ENCODE measurements at places on chromosomes 11 and 22.

DNA sequence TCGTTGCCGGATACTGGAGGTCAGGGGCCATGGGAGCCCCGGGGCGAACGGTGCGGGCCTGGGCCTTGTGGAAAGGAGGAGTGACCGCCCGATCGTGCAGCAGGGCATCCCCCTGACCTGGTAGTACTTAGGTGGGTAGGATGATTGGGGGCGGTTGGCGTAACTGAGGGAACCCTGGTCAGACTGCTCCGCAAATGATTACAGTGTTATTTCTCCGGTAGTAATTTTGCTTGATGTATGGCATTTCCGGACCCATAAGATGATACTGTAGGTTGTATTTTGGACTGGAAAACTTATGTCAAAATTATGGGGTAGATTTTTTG is 762 bp downstream of the MTMR3 start:
- no peak for DNase-seq

- DNase-seq = no peak
Measured at GRCh38 chr11:93267383-93267782, 63.2 kb upstream of the DEUP1 start.

DNA sequence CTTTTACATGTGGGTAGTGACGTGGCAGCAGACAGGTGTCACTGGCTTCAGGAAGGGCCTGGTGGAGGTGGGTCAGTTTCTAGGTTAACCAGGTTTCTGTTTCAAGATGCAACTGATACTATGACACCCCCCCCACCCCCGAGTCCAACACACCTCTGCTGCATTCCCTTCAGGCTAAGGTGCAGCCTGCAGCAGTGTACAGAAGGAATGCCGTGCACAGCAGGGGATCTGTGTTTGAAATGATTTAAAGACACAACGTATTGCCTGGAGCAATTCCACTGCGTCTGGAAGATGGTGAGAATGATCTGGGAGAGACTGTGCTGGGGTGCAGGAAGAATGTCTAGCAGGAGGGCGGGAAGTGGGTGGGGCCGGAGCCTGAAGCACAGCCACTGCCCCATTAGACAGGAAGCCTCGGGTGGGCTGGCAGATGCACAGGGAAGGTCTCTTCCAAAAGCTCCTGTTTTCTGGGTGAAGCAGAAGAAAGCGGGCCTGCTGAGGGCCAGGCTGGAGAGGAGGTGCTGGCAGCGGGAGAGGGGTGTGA is 11.9 kb upstream of the TESMIN start:
- DNase-seq = no peak

DNA sequence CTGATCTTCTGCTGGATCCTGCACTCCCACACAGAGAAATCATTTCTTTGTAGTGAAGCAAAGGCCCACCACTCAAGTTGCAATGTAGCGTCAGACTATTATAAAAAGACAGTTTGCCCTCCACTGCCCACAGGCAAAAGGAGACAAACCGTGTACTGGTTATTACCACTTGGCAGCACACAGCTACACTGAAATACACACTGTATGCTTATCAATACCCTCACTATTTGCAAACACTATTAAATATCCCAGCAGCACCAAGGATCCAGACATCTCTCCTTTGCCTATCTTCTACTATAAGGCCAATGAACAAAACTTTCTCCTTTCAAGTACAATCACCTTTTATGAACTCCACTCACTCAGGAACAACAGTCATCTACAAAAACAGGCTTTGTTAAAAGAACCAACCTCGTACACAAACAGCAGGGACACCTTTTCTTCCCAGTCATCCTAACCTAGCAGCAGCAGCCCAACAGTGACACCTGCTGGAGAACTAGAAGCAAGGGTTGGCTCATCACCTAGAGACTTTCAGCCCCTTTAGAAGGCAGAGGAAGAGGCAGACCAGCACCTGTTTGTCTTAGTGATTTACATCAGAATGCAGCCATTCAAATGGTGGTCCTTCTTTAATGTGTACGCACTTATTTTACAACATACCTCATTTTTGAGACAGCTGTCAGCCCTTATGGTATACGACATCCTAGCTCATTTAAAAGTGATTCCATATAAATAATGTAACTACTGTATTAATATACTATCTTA is 56.1 kb downstream of the AMBRA1 start:
- no peak for DNase-seq

DNA sequence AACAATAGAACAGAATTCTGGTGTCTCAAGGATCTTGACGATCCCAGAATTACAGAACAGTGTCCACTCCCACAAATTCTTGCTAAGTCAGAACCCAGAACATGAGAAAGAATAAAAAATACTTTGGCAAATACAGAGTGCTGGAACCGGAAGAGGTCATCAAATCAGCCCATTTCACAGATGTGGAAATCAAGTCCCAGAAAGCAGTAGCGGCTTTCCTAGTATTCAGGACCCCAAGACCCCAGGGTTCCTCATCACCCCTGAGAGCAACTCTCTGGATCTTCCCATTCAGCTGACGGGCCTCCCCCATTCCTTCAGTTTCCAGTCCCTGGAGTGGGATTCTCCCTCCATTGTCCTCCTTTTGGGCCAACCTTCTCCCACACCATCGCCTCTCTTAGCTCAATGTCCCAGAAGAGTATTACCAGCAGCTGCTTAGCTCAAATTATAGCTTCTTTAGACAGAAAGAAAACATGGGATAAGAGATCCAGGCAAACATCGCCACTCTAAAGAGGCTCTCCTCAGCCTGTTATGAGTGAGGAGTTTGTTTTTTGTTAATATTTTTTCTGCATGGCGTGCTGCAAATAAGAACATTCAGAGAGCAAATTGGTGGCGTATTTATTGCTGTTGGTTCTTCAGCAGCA is 268.3 kb downstream of the MN1 start:
- no peak for DNase-seq

GRCh38 chr11:128518493-128519207 is 68.7 kb downstream of the ETS1 start:
- DNase-seq = no peak

- no peak for DNase-seq
Measured at GRCh38 chr11:115502636-115503082, 1.6 kb downstream of the CADM1 start.

- no peak for DNase-seq
Measured at GRCh38 chr11:124167826-124168231, 15.3 kb upstream of the OR10D3 start.

DNA sequence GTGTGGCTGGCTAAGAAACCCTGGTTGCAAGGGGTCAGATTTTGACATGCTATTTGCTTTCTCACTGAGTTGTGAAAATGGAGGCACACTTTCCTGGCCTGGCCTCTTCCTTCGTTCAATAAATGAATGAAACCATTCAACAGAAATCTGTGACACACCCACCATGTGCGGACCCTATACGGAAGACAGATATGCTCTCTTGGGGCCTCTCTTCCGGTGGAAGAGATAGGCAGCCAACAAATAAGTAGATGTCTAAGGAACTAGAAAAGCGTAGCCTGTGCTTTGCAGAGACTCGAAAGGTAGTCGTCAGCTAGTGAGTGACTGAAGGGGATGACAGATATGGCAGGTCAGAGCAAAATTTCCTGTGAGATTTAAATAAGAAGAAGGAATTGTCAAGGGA is 5.3 kb downstream of the KCNQ1OT1 start:
- no peak for DNase-seq

All from stimulated activated CD8-positive, alpha-beta memory T cell treated with anti-CD3 and anti-CD28 coated beads, Interleukin-15, amount 100 ng/mL, for 24 hours (primary cell).